ENCODE measurements at places on chromosomes 2 and 18.

DNA sequence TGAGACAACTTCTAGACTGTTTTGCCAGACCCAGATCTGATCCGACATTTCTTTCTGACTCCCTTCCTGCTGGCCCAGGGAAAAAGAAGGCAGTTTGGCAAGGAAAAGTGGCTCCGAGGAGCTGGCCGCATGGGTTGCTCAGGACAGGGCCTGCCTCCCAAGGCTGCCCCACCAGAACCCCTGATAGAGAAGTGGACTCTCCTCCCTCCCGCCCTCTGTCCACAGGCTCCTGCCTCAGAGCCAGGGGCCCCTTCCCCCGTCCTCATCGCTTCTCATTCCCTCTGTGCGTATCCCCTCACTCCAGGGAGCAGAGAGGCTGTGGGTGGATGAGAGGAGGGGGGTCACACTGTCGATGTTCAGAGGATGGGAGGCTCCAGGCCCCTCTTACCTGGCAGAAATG is 110.2 kb downstream of the TNS1 start:
- peak; percentile 33 for DNase-seq

GRCh38 chr2:222304737-222305515 is 6.1 kb upstream of the PAX3 start:
- no peak for DNase-seq

GRCh38 chr2:145961846-145962245 is 1441.9 kb upstream of the ZEB2 start:
- no peak for DNase-seq

DNA sequence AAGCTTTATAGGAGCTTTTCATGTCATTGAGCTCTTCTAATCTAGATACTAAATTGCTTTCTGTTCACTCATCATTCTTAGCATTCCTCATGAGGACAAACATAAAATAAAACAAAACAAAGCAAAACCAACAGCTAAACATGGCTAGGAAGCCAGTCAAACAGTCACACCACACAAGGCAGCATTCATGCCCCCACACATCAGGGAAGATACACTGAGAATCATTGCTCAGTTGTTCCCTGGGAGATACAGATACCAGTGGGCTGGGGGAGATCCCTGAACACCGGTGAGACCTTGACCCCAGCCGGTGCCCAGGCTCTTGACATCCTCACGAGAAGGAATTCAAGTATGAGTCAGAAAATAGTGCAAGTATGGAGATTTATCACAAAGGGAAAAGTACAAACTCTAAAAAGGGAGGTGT is 177.9 kb upstream of the ARL4C start:
- DNase-seq, result no peak

DNA sequence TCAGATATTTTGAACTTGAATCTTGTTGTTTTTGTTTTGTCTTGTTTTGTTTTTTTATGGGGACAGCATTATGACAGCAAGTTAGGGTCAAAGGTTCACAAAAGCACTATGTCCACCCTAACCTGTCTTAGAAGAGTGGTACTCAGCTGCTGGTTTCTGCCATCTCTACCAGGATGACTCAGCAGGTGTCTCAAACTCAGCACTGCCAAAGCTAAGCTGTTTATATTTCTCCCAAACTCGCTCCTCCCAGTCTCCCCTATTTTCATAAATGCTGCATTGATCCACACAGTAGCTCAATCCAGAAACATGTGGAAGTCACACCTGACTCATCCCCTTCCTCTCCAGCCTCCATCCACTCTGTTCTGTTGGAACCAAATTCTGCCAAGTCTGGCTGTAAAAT is 134.9 kb downstream of the ZBTB7C start:
- DNase-seq, result no peak

GRCh38 chr2:143229952-143230351 is 100.7 kb downstream of the ARHGAP15 start:
- no peak for DNase-seq

- no peak for DNase-seq
Observed at GRCh38 chr2:45218931-45219339, 209.7 kb upstream of the SIX2 start.

DNA sequence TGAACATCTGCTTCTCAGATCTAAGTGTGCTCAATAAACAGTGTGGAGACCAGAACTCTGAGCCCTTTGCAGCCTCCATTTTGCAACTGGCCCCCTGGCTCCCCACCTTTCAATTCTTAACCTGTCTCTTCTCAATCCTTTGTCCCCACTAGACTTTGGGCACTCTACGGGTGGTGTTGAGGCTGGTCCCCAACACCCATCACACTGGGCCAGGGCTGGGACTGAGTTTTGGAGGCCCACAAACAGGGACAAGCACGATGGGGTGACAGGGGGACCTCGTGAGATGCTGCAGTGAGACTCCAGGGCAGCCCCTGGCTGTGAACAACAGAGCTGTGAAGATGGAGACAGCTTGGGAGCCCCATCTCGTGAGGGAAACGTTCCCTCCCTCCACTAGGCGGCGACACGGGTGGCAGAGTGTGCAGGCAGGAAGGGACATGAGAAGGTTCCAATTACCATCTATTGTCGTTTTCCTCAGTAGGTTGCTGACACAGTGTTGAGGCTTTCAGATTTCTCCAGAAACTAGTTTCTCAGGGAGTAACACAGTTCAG is 1.2 kb downstream of the ANKMY1 start:
- peak; percentile 78 for DNase-seq

GRCh38 chr2:159613651-159614285 is 2.6 kb downstream of the BAZ2B start:
- DNase-seq, result no peak

- DNase-seq, result no peak
Observed at GRCh38 chr2:1621041-1621440, 123.3 kb downstream of the PXDN start.

- DNase-seq, result no peak
Observed at GRCh38 chr18:24814521-24814920, 354.1 kb downstream of the HRH4 start.

- DNase-seq, result no peak
Observed at GRCh38 chr2:48272199-48272598, 257.8 kb upstream of the STON1 start.

DNA sequence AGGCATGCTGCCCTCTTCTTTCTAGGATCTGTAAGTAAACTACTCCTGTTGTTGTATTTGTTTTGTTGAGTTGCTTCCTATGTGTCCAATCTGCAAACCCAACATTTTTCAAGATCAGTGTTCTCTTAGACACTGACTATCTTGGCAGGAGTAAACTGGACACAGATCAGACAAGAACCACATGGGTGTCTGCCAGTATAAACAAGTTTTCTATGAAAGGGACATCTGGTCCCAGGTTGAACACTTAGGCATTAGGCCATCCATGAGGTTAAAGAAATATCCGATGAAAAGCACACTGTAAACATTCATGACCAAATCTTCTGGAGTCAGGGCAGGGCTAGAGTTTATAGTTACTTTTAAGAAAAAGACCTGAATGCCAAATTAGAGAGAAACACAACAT is 441.8 kb downstream of the NYAP2 start:
- no peak for DNase-seq

DNA sequence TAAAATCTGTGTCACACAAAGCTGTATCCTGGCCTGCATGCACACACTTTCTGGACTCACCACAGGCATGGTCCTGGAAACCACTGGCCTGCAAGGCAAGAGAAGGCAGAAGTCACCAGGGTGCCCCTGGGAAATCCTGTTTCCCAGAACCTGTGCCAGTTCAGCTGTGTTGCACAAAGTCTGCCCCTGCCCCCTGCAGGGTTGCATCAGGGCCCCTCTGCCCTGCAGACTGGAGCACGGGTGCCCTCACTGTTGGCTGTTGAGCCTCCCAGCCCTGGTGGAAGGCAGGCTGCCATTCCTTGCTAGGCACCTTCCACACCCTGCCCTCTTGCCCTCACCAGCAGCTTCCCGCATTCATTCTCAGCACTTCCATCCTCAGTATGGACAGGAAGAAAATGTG is 18.0 kb upstream of the TUBB6 start:
- no peak for DNase-seq

GRCh38 chr18:80252136-80252535 is 4.8 kb upstream of the PARD6G start:
- no peak for DNase-seq

- DNase-seq, result no peak
Observed at GRCh38 chr2:71482055-71482454, 28.7 kb downstream of the DYSF start.

DNA sequence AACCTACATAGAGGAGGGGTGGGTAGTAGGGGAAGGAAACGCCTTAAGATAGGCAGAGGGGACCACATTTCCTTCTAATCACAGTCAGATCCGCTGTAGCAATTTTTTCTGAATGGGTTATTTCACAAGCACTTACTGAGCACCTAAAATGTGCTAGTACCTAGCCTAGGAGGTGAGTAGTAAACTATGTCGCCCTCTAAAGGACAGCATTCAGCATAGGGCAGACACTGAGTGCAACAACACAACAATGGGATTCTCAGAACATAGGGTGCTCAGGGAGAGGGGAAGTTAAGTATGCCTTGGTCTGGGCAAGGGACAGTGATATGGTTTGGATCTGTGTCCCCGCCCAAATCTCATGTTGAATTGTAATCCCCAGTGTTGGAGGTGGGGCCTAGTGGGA is 166.1 kb upstream of the RAB6C start:
- no peak for DNase-seq

DNA sequence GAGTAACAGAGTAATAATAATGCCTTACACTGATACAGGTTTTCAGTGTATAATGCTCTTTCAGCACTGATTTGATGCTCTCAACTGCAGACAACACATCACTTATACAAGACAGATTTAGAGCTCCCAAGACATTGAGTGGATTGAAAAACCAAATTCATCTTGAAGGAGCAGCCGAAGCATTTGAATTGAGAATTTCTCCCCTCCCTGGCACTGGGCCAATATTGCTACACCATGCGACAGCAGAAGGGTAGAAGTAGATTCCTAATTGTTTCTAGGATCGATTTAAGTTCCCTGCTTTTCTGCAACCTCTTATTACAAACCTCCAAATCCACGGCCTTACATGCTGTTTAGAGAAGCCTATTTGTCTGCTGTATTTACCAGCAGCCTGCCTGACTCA is 15.5 kb downstream of the CENPA start:
- no peak for DNase-seq

DNA sequence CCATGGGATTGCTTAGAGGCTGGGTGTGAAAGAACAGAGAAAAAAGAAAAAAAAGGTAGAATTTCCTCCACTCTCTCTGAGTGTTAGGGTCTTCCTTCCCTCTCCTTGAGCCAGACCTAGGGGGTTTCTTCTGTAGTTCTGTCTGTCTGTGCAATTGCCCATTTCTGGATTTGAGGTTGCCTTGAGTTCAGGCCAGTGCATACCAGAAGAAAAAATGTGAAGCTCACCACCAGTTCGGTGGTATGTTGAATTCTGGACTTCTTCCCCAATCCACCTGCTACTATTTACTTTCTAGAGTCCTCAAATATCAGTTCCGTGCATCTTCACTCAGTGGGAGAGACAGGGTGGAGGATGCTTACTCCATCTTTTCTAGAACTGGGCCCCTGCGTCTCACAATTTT is 15.3 kb upstream of the SELENOI start:
- DNase-seq, result no peak

- DNase-seq, result no peak
Observed at GRCh38 chr18:75128911-75129716, 79.8 kb downstream of the PTGR3 start.
